Hepatocyte (in vitro differentiated cells): ENCODE measurements at places on chromosomes 7 and 10. TPM values are rescaled to one million over a fixed set of nuclear protein-coding genes. Genes with fewer than 3 reads are reported as not detected.
A peak's percentile ranks its signal among the peaks of the same experiment; 100 is the strongest.

GRCh38 chr7:156667110-156667426 lies 26.5 kb downstream of the RNF32 start:
- DNase-seq, result no peak
- H3K27ac ChIP-seq, result peak overlapping the region; percentile 96
- H3K4me3 ChIP-seq, result no peak overlapping the region
- peaks cover 29% of the 10 kb centered on the region for H3K4me1 ChIP-seq

GRCh38 chr10:66555061-66555460 lies 370.8 kb upstream of the LRRTM3 start:
- no peaks in the 10 kb centered on the region for H3K4me1 ChIP-seq
- H3K27ac ChIP-seq, result no peak overlapping the region
- H3K4me3 ChIP-seq, result no peak overlapping the region
- H3K27me3 ChIP-seq, result no peaks in the 10 kb centered on the region

DNA sequence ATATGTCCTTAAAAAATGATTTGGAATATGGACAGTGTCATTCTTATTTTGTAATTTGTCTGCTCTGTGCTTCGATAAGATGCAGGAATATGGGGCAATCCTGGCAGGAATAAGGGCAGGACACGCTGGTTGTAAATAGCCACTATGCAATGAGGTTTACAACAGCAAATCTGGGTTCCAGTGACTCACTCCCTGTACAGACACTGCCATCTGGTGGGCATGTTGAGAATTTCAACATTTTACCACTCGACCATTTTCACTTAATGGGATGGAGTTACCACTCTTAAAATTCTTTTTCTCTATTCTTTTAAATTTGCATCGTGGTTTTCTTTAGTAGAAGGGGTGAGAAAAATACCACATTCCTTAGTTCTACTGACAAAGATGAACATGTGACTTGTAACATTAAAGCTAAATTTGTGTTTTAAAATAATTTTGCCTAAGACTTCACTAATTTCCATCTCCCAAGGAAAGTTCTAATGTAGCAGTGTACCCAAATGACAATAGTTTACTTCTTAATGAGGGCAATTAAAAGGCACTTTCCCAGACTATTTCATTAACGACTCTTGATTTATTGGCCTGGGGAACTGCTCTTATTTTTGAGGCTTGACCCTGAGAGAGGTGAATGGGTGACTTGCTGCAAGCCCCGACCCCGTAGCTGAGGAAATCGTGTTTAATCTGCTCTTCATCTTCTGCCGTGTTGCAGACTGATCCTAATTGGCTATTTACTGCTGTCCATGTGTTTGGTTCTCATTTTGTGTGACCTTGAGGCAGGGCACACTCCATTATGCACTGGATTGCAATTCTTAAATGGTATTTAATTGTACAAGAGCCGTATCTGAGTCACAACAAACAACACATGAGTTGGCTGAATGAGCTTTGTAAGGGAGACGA lies 173.6 kb upstream of the IMMP2L start:
- no peak overlapping the region for H3K4me3 ChIP-seq
- no peaks in the 10 kb centered on the region for H3K4me1 ChIP-seq
- no peaks in the 10 kb centered on the region for H3K36me3 ChIP-seq
- DNase-seq, result peak; percentile 82
- H3K27me3 ChIP-seq, result no peaks in the 10 kb centered on the region

SPDYE5 gene
- total RNA-seq, result not detected in 2 replicates

- H3K27me3 ChIP-seq, result no peaks in the 10 kb centered on the region
- no peaks in the 10 kb centered on the region for H3K36me3 ChIP-seq
- H3K4me3 ChIP-seq, result no peak overlapping the region
- H3K4me1 ChIP-seq, result no peaks in the 10 kb centered on the region
- no peak for DNase-seq
- no peak overlapping the region for H3K27ac ChIP-seq
Measured at GRCh38 chr7:117071551-117071950, 118.2 kb downstream of the ST7 start.

GRCh38 chr7:27399791-27400567 lies 157.4 kb downstream of the EVX1 start:
- no peaks in the 10 kb centered on the region for H3K27me3 ChIP-seq
- H3K36me3 ChIP-seq, result no peaks in the 10 kb centered on the region
- H3K4me1 ChIP-seq, result no peaks in the 10 kb centered on the region
- no peak for DNase-seq
- H3K4me3 ChIP-seq, result no peak overlapping the region
